Upper lobe of left lung (tissue), 6 donors: ENCODE measurements at places on chromosomes 12 and 14.

- no peak for DNase-seq
These were observed 83.6 kb upstream of the ARHGAP5 start for GRCh38 chr14:31993521-31993951.

DNA sequence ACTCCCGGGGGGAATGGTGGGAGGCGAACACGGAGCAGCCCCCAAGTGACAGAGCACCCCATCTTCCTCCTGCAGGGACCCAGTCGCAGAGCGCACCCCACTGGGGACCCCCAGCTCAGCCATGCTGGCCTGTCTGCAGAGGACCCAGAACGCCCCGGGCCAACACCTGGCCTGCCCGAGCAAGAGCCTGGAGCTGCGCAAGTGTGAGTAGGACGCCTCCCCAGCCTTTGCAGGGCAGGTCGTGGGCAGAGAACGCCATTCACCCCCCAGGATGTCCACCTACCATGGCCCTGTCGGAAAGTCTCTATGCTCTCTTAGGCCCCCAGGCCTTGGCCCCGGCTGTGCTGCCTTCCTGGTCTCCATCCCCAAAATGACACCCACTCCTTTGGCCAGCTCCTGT, 30.4 kb downstream of the FAM222A start:
- DNase-seq = peak; percentile 53

DNA sequence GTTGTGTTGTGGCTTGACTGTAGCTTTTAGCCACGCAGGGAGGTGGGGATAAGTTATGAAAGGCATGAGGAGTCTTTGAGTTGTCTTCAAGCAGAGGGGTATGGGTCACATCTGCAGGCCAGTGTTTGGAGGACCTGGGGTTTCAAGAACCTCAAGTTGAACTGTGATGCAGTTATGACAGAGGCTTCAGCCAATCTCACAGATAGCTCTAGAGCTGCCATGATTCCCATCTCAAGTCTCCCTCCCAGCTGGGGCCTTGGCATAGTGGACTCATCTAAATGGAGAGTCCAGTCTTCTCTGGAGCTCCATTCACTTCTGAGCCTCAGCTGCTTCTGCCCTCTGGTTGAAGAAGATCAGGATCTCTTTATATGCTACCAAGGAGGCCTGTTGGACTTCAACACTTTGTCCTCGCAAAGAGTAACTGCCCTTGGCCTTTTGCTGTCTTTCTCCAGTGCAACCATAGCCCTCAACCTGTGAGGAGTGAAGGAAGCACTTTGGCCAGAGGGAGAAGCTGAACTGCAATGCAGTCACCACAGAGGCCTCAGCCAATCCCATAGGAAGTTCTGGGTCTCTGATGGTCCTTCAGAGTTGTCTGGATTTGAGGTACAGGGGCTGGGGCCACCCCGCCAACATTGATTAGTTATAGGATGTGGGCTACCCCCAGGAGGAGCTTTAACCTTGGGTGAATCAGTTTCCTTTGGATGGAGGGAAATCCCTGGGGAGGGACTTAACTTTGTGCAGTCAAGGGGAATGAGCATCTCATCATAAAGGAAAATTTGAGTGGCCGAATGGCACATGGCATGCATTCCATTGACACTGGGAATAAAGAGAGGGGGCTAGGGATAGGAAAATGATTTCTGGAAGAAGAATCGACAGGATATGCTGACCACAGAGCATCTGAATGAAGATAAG, 230.5 kb downstream of the PCNX1 start:
- DNase-seq = no peak

DNA sequence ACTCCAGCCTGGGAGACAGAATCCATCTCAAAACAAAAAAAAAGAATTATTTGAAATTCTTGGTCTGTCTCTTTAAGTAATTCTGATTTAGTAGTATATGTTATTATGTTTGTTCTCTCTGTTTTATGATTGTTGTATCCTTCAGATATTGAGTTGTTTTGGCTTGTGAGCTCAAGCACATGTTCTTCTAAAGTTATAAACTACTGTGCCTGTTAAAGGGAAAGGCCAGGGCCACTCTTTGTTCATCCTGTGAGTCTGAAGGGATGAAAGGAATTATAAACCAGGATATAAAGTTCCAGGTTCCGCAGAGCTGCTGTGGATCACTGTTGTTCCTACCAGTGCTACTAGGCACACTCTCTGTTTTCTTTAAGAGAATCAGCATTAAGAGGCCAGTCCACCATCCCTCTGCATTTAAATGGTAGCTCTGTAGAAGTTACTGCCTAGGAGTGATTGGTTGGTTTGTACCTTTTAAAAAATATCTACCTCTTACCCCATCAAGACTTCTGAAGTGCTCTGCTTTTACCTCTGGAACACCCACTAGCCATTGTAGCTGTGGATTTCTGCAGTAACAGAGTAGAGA, 14.1 kb downstream of the TMTC3 start:
- no peak for DNase-seq

DNA sequence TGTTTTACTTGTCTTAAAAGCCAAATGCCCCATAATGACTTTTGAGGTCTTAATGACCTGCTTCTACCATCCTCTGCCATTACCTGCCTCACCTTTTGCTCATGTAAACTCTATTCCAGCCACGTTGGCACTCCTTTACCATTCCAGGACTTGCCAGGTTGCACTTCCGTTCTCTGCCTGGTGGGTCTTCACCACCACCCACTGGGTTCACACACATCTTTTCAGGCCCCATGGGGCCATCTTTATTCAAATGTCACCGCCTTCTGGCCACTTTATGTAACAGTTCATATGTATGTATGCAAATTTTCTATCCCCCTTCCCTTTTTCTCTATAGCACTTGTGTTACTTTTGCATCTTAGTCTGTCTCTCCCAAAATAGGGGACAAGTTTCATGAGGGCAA, 57.7 kb downstream of the ATP2A2 start:
- DNase-seq = no peak

GRCh38 chr14:23861666-23862065, 91.9 kb upstream of the DHRS4 start:
- DNase-seq = peak; percentile 22

GRCh38 chr14:52898496-52898895, 52.4 kb downstream of the FERMT2 start:
- no peak for DNase-seq

GRCh38 chr14:52299692-52300278, 14.3 kb upstream of the PTGER2 start:
- no peak for DNase-seq

GRCh38 chr12:56188778-56189098, 545 bp downstream of the SMARCC2 start:
- DNase-seq = no peak

DNA sequence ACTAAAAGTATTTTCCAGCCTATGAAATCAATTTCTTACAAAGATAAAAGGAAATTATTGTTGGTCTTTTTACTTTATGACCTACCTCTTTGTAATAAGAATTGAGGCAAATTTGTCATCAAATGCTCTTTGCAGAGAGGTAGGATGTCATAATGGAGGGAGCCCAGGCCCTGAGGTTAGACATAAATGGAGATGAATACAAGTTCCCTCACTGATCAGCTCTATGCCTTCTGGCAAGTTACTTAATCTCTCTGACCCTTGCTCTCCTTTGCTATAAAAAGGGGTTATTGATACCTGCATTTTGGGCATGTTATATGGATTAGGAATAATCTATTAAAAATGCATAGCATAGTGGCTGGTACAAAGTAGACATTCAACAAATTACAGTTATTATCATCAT, 146.9 kb upstream of the KRR1 start:
- DNase-seq = no peak

DNA sequence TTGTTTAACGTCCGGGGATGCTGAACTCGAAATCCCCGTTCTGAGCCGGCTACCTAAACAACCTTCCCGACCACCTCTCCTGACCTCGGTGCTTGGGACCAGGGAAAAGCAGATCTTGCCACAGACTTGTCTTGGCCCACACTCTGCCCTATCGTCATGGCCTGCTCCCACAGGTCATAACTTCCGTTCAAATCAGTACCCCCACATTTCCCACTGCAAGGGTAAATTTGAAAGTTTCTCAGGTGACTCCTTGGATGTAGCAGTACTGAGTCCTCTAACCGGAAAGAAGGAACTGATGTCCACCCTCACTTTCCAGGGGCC, 612 bp upstream of the RBM23 start:
- DNase-seq = no peak

GRCh38 chr12:107779077-107779831, 4.8 kb downstream of the ASCL4 start:
- no peak for DNase-seq

DNA sequence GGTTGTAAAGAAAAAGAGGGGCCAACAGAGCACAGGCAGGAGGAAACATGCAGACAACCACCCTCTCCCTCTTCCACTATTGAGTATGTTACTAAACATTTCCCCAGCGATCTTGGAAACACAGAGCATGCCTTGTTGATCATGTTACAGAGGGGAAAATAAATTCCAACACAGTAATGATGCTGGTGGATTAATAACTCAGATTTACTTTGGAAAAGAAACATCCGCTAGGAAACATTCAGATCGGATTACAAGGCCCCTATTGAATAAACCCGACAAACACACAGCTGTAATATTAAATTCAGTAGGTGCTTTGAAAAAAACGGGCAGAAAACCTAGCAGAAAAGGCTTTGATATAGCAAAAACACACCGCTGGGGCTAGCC, 5.4 kb downstream of the BMP4 start:
- DNase-seq = no peak

DNA sequence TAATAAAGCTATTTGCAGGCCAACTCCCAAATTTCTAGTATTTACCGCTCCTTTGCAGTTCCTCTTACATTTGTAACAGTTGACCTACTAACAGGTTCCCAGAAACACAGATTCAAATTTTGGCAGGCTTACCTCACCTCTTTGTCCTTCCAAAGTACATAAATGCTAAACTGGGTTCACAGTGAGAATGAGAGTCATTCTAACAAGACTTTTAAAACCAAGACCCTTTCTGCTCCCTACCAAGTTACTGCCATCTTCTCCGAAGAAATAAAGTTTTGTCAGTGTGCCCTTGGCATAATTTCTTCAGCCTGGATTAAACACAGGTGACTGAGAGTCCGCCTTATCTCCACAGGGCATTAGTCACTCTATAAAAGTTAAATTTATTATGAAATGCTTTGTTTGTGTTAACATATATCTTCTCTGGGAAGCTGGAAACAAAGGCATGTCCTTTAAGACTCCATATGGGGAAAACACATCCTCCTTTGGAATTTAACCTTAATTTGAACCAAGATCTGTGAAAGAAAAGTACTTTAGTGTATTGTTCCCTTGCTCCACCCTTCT, 28.2 kb downstream of the FOXA1 start:
- no peak for DNase-seq

DNA sequence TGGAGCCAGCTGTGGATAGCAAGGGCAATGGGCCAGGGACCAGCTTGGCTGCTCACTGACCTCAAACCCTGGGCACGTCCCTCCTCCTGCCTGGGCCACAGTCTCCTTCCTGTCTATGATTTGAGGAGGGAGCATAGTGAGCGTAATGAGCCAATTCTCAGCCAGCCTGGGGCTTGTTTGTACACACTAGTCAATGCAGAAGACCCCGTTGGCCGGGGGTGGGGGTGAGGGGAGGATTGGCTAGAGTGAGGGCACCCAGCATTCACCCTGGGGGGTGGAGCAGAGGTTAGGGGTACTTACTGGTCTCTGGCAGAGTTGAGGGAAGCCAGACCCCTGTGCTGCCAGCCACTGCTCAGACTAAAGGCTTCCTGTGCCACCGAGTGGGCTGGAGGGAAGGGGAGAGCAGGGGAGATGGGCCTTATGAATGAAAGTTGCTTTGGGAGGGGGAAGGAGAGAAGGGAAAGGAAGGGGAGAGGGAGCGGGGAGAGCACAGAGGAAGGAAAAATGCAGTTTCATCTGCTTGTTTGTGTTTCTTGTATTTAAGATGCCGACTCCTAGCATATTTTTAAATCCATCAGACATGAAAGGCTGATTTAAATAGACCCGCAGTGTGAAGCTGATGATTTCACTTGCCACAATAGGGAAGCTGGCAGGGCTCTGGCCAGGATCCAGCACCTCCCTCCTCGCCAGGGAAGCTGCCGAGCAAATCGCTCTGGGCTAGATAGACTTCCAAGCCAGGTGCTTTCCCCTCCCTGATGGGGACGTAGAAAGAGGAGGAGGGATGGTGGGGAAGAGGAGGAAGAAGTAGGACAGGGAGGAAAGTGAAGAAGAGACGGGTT, 114.0 kb downstream of the PRMT8 start:
- no peak for DNase-seq

GRCh38 chr12:23352670-23353069, 596.8 kb downstream of the SOX5 start:
- no peak for DNase-seq

GRCh38 chr12:52873832-52874572, 25.2 kb upstream of the KRT78 start:
- peak; percentile 96 for DNase-seq

DNA sequence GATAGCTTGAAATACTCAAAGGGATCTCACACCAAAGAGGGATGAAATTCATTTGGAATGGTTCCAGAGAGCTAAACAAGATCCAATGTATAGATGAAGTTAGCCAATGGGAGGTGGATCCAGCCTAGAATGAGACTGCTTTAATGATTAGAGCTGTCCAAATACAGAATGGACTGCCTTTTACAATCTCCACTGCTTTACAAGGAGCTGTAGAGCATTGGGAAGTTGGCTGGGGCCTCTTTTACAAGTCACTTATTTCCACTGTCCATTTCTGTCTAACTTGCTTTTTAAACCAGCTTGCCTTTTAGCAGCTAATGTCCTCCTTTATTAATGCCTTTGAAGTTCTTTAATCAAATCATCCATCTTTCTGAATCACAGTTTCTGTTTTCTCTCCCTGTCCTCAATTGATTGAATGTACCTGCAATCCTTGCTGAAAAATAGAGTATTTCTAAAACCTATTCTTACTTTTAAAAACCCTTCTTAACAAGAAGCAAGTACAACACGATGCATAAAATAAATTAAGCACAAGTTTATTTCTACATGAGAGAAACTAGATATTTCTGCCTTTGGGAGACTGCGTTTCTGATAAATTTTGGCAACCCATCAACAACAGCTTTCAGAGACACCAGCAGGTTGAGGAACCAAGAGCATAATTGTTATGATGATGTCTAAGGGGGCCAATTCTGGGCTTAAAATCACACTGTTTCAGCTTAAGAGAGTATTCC, 3.4 kb upstream of the ATP2A2 start:
- no peak for DNase-seq

- DNase-seq = no peak
These were observed 1552.1 kb upstream of the SEL1L start for GRCh38 chr14:83085725-83086124.

DNA sequence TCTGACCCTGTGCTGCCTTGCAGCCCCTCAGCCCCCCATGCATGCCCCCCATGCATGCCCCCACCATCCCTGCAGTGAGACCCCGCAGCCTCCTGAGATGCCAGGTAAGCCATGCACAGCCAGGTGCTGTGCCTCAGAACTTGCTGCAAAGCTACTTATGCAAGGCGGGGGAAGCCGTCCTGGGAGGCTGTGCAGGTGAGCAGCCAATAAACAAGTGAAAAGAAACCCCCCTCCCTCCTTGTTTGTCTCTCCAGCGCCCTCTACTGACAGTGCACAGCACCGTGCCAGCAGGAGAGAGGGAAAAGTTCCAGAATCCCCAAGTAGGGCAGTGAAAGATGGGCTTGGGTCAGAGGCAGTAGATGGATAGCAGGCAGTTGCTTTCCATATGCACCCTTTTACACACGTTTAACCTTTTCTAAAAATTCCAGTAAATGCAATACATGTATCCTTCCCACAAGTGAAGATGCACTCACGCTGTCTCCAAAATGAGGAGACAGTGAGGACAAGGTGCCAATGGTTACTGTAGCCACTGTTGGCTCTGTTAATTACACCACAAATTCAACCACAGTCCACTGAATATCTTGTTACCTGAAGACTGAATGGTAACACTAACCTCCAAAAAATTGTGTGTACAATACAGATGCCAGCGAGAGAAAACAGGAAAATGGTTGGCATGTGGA, 18.0 kb downstream of the TNFAIP2 start:
- no peak for DNase-seq

GRCh38 chr12:112611908-112612307, 179.6 kb upstream of the RPH3A start:
- no peak for DNase-seq
